ENCODE measurements at places on chromosomes 13 and 19.

DNA sequence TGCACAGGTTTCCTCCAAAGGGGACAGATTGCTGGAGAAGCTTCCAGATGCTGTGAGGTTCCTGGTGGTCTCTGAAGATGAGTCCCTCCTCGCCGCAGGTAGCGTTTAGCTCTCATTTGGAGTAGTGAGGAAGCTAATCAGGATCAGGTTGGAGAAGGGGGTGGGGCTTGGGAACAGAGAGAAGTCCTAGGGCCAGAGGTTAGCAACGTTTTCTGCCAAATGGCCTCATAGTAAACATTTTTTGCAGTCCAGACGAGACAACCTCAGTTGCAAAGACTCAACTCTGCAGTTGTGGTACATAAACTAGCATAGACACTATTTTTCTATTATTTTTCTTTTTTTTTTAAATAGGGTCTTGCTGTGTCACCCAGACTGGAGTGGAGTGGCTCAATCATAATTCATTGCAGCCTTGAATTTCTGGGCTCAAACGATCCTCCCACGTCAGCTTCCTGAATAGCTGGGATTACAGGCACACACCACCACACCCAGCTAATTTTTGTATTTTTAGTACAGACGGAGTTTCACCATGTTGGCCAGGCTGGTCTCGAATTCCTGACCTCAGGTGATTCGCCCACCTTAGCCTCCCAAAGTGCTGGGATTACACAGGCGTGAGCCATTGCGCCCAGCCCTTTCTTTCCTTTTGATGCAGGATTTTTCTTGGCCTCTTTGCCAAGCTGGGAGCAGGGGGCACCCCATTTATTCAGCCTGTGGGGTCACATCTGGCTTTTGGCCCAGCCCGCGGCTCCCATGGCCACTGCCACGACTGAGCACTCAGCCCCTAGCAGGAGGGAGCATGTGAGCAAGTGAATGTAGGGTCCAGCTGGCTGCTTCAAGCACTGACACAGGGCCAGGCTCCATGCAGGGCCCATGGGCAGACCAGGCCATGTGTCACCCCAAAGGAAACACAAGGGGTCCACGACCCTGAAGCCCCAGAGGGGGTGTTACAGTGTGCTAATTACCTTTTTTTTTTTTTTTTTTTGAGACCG is 34.4 kb upstream of the SIN3B start:
- DNase-seq, result no peak

GRCh38 chr13:100648354-100648753 is 26.2 kb downstream of the TMTC4 start:
- no peak for DNase-seq

DNA sequence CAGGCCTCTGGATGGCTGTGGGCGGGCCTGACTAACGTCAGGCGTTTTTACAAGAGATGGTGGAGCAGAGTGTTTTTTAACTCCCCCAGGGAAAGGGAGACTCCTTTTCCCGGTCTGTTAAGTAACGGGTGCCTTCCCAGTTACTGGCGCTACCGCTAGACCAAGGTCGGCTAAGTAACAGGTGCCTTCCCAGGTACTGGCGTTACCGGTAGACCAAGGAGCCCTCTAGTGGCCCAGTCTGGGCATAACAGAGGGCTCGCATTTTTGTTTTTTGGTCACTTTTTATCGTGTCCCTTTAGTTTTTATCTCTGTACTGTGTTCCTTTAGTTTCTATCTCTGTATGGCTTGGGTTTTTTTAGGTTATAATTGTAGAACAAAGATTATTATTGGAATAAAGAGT is 10.0 kb downstream of the ZNF383 start:
- no peak for DNase-seq

- no peak for DNase-seq
These were observed 9.4 kb downstream of the BCL3 start for GRCh38 chr19:44757735-44758505.

- no peak for DNase-seq
These were observed 4.3 kb upstream of the LRRC8E start for GRCh38 chr19:7883796-7884570.

DNA sequence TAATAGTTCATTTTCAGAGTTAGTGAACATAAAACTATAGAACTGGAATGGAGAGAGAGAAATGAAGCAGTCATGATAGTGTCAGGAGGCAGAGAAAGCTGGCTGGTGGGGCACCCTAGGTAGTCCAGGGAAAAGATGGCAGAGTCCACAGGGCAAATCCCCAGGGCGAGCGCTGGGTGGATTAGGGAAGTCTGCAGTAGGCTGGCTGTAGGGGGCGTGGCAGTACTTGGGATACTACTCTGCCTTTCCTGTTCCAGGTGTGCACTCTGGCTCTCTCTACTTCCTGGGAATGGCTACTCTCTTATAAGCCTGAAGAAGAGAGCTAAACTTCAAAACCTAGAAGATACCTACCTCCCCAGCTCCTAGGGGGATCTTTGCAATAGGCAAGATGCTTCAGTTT is 232.9 kb upstream of the SLC10A2 start:
- DNase-seq, result no peak

- DNase-seq, result no peak
These were observed 9.3 kb upstream of the HIF3A start for GRCh38 chr19:46287585-46287984.

- no peak for DNase-seq
These were observed 64.2 kb upstream of the ZNF85 start for GRCh38 chr19:20858861-20859260.

DNA sequence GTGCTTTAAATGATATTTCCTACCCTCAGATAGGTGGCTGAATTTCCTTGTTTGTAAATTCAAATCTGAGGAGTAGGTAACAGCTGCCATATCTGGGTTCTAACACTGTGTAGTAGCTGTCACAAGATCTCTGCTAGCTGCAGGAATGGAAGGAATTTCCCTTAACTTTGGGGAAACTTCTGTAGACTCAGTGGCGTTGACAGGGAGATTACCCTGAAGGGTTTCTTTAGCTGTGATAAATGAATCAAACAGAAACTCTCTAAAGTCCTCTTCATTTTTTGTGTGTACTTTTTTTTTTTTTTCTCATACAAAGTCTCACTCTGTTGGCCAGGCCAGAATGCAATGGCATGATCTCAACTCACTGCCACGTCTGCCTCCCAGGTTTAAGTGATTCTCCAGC is 5.3 kb upstream of the EPSTI1 start:
- no peak for DNase-seq

DNA sequence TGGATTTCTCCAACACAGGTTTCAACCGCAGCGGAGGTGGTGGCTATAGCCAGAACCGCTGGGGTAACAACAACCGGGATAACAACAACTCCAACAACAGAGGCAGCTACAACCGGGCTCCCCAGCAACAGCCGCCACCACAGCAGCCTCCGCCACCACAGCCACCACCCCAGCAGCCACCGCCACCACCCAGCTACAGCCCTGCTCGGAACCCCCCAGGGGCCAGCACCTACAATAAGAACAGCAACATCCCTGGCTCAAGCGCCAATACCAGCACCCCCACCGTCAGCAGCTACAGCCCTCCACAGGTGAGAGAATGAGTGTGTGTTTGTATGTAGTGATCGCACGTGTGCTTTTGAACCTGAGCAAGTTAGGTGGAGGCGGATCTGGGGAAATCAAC is 6.0 kb upstream of the CCDC97 start:
- no peak for DNase-seq

Data from midbrain (tissue), 1 donor.